Heart right ventricle (tissue), 16 donors: ENCODE measurements at places on chromosomes 7 and 10. TPM values are rescaled to one million over a fixed set of nuclear protein-coding genes. Genes with fewer than 3 reads are reported as not detected.

DNA sequence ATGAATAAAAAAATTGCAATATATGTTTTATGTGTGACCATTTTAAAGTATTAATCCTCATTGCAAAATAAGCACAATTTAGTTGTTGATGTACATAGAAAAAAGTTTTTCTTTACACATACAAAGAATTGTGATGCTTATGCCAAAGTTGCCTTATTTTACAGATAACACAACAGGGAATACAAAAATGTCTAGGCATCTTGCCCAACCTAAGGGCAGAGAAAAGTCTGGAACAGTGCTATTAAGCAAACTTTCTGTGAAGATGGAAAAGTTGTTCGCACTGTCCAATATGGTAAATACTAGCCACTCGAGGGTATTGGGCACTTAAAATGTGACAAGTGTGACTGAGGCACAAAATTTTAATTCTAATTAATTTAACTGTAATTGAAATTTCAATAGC lies 190.2 kb upstream of the HGF start:
- no peak for DNase-seq

Gene TUBGCP2
- 35.4 TPM for total RNA-seq

- no peak for DNase-seq
These were observed 193.5 kb upstream of the GPR26 start for GRCh38 chr10:123472606-123473005.

Gene SPDYE1
- not detected for total RNA-seq

Gene NODAL
- total RNA-seq: not detected

Gene UCMA
- total RNA-seq: not detected

Gene TMEM213
- total RNA-seq: not detected

- no peak for DNase-seq
These were observed 714.0 kb upstream of the GHITM start for GRCh38 chr10:83425306-83425705.

DNA sequence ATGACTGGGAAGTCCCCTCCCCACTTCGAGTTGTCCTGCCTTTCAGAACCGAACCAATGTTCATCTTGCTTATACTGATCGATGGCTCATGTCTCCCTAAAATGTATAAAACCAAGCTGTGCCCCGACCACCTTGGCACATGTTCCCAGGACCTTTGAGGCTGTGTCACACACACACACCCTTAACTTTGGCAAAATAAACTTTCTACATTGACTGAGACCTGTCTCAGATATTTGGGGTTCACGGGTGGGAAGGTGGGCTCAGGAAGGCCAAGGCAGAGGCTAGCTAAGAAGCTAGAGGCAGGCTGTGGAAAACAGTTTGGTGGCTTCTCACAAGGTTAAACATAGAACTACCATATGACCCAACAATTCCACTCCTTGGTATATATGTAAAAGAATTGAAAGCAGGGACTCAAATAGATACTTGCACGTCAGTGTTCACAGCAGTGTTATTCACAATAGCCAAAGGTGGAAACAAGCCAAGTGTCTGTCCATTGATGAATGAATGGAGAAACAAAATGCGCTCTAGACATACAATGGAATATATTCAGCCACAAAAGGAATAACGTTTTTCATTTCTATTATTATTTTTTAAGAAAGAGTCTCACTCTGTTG lies 15.4 kb downstream of the PRF1 start:
- DNase-seq: no peak

Gene PRKCQ
- 0.15 TPM for total RNA-seq

DNA sequence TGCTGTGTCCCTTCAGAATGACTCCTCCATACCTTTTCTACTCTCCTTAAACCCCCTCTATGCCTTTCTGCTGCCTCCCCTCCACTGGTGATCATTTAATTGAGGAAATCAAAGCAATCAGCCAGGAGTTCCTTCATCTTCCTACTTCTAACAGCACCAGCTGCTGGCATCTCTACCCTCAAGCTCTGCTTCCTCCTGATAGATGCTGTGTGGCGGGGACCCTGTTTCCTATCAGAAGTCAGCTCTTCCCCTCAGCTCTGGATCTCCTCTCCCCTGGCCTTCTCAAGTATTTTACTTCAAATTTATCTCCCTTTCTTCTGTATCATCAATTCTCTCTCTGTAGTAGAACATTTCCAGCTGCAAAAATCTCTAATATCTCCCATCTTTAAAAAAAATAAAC lies 183.7 kb downstream of the ELMO1 start:
- DNase-seq: no peak

GRCh38 chr7:157278167-157278790 lies 58.5 kb upstream of the DNAJB6 start:
- no peak for DNase-seq

Gene ETV1
- total RNA-seq: 53.6 TPM

- DNase-seq: no peak
These were observed 137.5 kb upstream of the TCF7L2 start for GRCh38 chr10:112812586-112812985.

Gene FBXL13
- total RNA-seq: 0.45 TPM

GRCh38 chr10:75547391-75548298 lies 116.2 kb downstream of the LRMDA start:
- no peak for DNase-seq

Gene MBLAC1
- 1.2 TPM for total RNA-seq

Gene SDHAF3
- 22.5 TPM for total RNA-seq

Gene PTPRN2
- 0.98 TPM for total RNA-seq

DNA sequence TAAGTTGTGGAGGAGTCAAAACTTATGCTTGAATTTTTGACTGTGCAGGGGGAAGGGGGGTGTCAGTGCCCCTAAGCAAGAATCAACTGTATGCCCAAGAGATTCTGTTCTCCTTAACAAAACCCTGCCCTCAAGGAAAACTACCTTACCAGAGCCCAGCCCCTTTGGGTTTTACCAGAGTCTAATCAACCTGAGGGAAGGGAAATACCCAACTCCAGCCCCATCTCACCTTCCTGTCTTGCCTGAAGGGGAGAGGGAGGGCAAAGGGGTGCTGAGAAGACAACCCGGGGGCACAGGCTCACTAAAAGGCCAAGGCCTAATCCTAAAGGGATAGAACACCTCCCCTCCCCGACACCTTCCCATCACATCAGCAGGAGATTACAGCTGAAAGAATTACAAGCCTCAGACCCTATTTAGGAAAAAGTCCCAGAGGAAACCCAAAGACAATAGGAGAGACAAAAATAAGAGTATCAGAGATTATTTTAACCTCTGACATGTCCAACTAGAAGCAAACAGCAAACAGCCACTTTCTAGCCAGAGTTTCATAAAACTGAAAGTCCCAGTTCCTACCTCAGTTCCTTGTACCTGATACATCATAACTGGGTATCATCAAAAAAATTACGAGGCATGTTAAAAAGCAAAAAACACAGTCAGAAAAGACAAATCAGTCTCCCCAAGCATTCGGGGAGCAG lies 26.8 kb upstream of the C7orf33 start:
- no peak for DNase-seq

Gene SPDYE6
- total RNA-seq: not detected

DNA sequence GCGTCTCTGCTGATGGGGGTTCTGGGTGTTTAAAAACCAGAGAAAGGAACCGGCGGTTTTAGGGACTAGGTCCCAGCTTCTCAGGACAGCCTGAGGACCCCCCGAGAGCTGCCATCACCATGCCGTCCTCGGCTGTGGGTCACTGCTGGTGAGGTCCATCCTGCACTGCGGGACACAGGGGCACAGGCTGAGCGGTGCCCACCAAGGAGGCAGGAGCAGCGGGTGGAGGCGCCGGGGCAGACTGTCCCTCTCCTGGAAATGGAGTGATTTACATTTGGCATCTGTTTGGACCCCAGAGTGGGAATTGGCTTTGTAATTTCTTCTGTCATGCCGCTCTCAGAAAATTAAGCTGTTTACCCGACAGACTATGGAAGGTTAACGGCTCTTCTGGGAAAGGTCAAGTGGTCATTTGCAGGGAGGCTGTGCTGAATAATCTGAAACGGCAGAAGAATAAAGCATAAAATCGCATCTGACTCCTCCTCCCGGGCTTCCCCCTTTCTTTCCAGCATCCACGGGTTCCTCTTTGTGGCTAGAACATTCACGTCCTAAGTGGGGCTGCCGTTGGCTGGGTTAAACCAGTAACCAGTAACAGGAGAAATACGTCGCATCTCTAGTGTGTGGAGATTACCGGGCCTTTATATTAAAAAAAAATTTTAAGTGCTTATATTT lies 31.7 kb downstream of the LHPP start:
- no peak for DNase-seq

DNA sequence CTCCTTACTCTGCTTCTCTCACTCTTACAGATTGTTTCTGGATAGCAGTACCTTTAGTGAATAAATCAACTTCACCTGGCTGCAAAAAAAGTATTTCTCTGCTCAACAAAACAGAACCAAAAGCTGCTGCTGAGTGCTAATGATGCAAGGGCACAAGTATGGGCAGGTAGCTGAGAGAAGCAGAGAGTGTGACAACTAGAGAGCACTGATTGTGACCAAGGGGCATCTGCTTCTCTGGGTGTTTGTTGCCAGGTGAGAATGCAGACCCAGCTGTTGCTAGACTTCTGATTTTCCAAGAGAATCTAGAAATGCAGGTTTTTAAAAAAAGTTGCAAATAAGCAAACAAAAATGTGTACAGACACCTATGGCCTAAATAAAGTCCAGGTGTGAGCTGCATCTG lies 25.3 kb upstream of the PPIF start:
- no peak for DNase-seq

GRCh38 chr7:16630654-16631053 lies 14.9 kb downstream of the ANKMY2 start:
- DNase-seq: no peak

Gene TEX47
- total RNA-seq: not detected

Gene PALD1
- 7.3 TPM for total RNA-seq

Gene GSTK1
- total RNA-seq: 268 TPM

Gene EVX1
- total RNA-seq: not detected

- no peak for DNase-seq
These were observed 597.8 kb upstream of the MGMT start for GRCh38 chr10:128869101-128869749.

DNA sequence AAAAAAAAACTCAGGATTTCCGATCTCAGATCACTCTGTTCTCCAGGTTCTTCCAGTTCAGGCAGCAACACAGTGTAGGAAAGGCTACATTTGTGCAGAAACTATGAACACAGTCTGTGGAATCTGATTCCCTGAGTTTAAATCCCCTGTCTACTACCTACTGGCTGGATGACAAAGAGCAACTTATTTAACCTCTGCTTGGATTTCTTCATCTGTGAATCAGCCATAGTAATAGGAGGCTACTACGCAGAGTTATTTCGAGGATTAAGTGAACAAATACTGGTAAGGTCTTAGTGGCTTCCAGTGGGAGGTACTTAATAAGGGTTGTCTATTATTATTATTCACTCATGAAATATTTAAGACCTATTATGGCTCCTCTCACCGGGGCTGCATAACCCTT lies 44.3 kb upstream of the PDCD4 start:
- DNase-seq: no peak

DNA sequence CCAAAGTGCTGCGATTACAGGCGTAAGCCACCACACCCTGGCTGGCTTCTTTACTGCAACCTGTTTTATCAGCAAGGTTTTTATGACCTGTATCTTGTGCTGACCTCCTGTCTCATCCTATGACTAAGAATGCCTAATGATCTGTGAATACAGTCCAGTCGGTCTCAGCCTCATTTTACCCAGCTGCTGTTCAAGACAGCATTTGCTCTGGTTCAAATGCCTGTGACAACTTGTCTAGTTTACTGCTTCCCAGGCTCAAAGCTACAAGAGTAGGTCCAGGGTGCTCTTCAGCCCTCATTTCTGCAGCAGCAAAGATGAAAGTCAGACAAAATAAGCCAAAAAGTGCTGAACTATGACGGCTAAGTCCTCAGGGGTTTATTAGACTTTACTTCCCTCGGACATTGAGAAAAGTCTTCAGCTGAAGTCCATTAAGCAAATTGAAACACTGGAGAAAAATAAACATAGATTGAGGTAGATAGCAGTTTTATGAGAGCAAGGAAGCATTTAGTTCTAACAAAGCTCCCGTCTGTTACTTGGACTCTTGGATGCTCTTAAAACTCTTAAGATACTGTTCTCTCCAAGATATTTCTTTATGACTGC lies 12.5 kb upstream of the LYZL1 start:
- DNase-seq: no peak
